ENCODE measurements at places on chromosomes 1 and 21.

DNA sequence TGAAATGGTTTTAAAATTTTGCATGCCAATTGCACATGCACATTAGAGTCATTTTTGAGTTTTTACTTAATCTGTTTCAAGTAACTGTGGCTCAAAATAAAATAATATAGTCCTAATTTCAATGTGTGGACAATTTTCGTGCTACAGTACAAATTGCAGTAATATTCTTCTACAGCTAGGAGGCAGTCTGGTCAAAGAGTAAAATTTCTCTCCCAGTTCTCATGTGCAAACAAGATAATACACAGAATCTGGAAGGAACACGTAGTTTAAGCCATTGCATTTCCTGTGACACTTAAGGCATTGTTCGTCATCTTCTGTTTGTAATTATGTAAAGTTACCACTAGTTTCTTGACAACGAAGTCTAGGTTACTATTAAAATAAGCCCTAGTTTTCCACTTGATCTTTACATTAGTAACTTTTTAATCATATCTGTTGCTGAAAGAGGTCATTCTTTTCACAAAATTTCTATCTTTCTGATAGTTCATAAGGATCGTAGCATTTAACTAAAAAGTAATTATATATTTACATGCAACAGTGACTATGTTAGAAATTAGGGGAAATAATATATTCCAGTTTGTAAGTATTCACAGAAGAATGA lies 28.9 kb downstream of the ODR4 start:
- DNase-seq, result peak; percentile 27

DNA sequence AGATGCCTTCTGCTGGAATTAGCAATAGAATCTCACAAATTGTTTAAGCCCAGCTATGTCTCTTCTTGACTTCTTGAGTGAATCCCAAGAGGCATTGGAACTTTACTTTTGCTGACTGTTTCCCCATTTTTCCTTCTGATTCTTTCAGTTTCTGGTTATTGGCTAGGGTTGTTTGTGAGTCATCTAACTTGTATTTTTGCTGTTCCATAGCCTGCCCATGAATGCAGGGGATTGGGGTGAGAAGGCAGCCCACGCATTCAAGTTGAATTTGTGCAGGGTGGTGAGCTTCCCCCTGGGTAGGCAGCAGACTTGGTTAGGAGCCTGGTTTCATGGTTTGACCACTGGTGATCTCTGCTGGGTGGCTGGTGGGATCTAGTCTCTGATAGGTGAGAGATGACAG lies 10.4 kb upstream of the KLF17 start:
- DNase-seq, result no peak

- DNase-seq, result no peak
Measured at GRCh38 chr1:216830424-216831210, 107.4 kb upstream of the ESRRG start.

DNA sequence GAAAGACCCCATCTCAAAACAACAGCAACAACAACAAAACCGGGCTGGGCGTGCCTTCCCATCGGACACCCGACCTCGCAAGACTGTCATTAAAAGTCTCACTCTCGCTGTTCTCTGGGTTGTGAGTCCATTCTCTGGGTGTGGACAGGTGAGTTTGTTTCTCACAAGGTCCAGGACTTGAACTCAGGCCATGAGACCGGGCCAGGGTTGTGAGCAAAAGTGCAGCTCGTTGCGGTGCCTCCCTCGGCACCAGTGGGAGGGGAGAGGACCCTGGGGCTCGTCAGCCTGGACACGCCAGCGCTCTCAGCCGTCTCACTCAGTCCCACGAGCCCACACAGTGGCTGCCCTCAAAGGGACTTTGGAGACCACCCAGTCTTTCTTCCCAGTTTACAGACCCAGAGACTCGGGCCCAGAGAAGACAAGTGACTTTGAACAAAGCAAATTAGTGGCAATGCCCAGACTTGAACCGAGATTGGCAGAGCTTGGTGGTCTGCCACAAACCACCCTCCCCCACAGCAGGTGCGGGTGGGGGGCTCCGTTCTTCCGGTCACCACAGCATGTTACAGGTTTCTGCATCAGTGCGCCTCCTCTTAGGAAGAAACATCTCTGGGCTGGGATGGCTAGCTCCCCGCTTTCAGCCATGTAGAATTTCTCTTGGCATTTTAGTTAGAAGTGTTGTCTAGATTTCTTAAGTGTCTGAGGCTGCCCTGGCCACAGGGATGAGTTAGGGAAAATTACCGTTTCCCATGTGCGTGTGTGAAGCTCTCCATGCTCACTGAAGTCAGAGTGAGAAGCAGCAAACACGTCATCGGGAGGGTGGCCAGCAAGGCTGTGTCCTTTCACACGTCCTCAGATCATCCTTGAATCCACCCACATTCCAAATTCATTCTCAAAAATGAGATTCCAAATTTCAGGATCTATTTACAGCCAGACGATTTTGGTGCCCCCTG lies 28.3 kb downstream of the LRRC3 start:
- no peak for DNase-seq

GRCh38 chr1:162972773-162973172 lies 96.4 kb upstream of the RGS4 start:
- DNase-seq, result no peak

GRCh38 chr1:172948457-172948856 lies 102.3 kb downstream of the TNFSF18 start:
- DNase-seq, result no peak

- DNase-seq, result no peak
Measured at GRCh38 chr1:196295766-196296165, 312.5 kb downstream of the KCNT2 start.

DNA sequence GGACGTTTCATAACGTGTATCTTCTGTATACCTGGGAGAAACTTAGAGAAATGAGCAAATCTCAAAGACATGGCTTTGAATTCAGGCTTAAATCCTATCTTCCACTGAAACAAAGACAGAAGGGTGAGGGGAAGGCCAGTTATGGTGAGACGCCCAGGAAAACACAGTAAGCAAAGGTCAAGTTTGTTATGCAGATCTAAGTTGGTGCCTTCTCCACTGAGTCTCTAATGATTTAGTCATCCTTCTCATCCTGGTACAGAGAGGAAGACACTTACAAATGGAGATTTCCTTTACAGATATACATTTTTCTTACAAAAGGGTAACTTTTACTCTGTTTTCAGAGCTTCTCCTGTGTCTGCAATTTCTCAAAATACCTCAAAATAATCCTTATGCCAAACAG lies 64.4 kb downstream of the MAP3K7CL start:
- no peak for DNase-seq

DNA sequence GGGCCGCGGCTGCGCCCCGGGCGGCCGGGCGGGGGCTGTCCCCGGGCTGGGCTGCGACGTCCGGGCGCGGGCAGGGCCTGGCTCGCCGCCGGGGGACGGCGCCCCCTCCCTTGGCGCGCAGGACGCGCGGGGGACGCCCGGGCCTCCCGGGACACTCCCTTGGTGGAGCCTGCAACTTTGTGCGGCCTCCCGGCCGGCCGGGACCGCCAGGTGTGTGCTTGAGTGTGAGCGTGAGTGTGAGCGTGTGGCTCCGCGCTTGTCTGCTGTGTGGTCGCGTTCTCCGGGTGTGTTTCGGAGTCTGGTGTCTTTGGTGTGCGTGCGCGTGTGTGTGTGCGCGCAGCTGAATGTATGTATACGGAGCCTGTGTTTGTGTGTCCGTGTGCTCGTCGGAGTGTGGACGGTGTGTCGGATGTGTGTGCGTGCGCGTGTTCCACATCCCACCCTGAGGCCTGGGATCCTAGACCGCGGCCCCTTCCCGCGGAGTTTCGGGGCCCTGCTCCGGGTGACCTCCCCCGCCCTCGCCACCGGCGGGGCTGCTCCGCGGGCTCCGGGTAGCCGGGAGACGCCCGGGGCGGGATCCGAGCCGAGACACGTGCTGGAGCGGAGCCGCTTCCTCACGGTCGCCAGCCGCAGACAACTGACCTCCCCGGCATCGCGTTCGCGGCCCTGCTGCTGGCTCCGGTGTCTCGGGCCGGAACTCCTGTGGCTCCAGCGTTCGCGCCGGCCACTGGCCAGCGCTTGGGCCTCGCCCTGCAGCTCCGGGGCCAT lies 1.7 kb downstream of the PTPRU start:
- peak; percentile 52 for DNase-seq

DNA sequence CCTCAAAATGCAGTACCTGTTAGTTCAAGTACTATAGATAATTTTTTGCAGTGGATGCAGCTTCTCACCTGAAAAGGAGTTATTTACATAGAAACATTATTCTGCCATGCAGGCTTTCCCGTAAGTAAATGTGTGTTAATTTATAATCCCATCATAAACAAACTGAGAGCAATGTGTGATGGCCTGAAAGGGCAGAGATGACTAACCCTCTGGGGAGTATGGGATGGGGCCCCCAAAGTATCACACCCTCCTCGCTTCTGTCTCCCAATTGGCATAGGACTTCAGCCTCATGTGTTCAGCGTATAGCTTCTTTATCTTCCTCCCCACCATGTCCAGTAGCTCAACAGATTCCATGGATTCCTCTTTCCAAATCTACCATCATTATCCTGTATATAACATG lies 7.6 kb downstream of the HMGCL start:
- no peak for DNase-seq

All from brain (organoid and tissue), 16 donors.